ENCODE measurements at places on chromosomes 4 and X. TPM values are rescaled to one million over a fixed set of nuclear protein-coding genes. Genes with fewer than 3 reads are reported as not detected.
A peak's percentile ranks its signal among the peaks of the same experiment; 100 is the strongest.

- DNase-seq = no peak
Measured at GRCh38 chr4:7428261-7429068, 6.3 kb downstream of the PSAPL1 start.

Gene PHKA1
- polyA plus RNA-seq = 3.3 TPM

Gene EDA2R
- polyA plus RNA-seq = 7.1 TPM

DNA sequence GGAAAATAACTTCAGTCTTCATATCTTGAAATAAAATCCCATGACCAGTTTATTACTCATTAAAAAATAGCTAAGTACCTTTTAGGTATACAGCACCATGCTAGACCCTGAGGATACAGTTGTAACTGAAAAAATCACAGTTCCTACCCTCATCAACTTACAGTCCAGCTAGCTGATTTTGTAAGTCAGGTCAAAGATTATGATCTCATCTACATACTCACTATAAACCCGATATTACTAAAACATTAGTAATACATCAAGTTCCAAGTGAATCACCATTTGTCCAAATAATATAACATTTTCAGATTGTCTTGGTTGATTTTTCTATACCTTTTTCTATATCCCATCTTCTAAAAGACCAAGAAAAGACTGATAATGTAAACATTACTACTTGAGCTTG is 333.9 kb downstream of the INPP4B start:
- DNase-seq = no peak

DNA sequence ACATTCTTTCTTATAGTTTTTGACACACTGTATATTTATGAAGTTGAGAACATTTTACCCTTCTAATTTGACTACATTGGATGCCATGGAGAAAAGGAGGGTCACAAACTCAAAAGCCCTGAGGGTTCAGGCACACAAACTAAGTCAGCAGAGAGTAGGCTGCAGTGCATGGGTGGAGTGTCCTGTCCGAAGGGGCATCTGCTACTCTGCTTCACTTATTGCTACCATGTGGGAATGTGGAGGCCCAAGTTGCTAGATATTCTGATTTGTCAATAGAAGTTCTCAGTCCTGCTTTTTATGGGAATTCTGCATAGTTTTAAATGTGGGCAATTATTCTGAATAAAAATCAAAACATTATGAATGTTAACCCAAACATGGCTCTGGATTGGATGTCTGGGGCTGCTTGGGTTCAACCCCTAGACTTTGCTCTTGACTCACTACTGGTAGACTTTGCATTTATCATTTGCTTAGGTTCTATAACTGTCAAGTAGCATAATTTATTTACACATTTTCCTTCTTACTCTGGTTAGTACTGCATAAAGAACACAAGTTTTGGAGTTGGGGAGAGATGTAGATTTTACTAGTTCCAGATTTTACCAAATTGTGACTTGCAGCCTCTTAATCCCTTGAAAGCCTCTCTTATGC is 255.1 kb downstream of the SPRY1 start:
- no peak for DNase-seq

Gene PAGE2B
- polyA plus RNA-seq = not detected

DNA sequence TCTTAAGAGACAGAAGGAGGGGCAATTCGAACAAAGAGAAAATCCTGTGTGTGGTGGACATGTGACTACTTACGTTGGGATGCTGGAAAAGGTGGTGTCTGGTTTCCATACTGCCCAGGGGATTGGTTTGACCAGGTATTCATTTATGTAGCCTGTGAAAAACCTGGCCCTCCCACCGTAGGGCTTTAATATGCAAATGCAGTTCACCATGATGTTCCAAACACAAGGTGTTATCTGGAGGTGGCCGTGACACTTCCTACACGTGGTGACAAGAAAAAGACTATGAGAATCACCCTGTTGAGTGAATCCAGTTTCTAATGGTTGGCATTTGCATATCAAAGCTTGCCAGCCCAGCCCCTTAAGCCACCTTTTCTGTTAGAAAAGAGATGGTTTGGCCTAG is 27.9 kb downstream of the UGT2B4 start:
- no peak for DNase-seq

- DNase-seq = peak; percentile 13
Measured at GRCh38 chr4:136865526-136865925, 666.8 kb downstream of the PCDH18 start.

Gene RNF128
- polyA plus RNA-seq = 0.10 TPM

Measured in muscle of leg (tissue), 16 donors.